ENCODE measurements at places on chromosomes 2 and 18. TPM values are rescaled to one million over a fixed set of nuclear protein-coding genes. Genes with fewer than 3 reads are reported as not detected.
A peak's percentile ranks its signal among the peaks of the same experiment; 100 is the strongest.

DNA sequence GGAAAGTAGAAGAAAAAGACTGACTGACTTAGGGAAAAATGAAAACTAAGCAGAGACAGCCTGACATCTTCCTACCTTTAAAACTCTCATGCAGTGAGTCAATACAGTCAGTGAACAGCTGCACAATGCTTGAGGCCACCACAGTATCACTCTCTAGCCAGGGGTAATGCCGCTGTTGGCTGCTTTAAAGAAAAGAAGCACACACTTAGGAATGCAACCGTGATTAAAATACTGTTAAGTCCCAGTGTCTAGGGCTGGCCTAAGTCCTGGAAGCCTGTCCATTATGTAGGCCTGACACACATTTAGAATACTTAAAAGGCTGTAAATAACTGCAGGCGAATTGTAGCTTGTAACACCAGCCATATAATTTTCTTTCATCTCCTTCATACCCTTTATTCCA lies 50.7 kb downstream of the SIGLEC15 start:
- DNase-seq = no peak

DNA sequence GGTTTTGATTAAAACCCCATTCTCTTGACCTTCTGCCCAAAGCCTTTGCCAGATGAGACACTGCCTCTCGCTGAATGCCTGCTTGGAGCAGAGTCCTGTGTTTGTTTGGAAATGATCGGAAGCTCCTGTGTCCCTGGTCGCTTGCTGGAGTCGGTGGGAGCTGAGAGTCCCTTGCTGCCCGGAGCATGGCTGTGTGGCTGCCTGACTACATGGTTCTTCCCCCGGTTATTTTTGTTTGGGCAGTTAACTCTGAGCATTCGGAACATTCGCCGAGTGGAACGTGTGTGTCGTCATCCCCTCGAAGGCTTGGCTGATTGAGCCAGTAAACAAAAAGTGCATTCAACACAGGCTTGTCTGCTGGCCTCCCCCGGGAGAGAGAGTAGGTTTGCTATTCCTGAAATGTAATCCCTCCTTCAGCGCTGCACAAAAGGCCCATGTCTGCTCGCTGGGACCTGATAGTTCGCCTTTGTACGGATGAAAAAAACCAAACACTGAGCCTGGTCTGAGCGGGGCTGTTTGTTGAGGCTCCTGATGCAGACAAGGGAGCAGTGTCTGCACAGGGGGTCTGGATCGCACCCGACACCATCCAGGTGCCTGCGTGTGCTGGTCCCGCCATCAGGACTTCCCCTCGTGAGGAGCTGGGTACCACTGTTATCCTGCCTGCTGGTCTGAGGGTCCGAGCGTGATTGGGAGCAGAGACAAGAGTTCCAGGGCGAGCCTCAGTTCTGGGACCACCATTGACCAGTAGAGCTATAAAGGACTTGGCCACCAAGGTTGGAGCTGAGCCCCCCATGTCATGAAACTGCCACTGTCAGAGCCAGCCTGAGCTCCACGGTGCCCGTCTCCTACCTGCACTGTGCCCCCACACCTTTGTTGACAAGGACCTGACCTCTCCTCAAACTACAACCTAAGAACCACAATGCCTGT lies 83.8 kb downstream of the AGAP1 start:
- peak; percentile 44 for DNase-seq

DNA sequence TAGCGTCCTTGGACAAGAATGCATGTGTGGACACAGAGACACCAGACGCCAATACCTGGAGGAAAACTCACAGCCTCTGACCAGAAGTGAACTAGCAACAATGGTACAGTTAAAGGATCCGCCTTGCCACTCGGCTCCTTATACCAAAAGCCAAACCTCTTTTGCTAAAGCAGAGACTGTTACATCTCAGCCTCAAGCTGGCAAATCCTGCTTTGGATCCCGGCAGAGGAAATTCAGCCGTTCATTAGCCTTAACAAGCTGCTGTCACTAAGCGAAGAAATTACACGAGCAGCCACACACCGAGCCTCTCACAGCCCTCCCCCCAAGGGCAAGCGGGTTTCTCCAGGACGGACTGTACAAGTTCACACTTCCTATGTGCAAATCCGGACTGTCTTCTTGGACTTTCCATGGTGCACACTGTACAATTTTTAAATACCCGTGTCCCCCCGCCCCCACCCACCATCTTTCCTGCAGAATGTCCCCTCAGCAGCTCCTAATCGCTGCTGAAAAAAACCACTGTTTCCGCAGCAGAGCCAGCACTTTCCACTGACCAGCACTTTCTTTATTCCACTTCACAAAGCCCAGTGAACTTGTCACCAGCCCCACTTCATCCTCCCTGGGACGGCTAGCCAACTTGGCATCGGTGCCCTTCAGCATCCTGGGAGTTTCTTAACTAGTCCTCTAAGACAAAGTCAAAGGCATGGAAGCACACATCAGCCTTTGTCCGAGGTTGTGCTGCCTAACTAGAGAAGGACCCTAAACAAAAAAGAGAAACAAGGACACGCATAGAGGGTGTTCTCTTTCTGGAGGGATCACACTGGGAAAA lies 1.5 kb downstream of the KLF7 start:
- peak; percentile 74 for DNase-seq

DNA sequence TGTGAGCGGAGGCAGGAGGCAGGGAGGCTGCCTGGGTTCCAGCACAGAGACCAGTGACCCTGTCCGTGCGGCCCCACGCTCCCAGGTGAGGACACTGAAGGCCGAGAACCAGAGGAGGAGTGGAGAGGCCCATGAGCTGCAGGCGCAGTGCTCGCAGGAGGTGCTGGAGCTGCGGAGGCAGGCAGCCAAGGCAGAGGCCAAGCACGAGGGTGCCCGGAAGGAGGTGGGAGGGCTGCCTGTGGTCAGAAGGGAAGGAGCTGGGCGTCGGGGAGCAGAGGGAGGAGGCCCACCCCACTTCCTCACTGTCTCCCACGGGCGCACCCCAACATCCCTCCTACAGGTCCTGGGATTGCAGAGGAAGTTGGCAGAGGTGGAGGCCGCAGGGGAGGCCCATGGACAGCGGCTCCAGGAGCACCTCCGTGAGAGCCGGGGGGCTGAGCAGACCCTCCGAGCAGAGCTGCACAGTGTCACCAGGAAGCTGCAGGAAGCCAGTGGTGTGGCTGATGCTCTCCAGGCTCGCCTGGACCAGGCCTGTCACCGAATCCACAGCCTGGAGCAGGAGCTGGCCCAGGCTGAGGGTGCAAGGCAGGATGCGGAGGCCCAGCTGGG lies 33.0 kb upstream of the SNED1 start:
- peak; percentile 72 for DNase-seq

GRCh38 chr18:50622320-50622719 lies 62.4 kb downstream of the MAPK4 start:
- no peak for DNase-seq

DNA sequence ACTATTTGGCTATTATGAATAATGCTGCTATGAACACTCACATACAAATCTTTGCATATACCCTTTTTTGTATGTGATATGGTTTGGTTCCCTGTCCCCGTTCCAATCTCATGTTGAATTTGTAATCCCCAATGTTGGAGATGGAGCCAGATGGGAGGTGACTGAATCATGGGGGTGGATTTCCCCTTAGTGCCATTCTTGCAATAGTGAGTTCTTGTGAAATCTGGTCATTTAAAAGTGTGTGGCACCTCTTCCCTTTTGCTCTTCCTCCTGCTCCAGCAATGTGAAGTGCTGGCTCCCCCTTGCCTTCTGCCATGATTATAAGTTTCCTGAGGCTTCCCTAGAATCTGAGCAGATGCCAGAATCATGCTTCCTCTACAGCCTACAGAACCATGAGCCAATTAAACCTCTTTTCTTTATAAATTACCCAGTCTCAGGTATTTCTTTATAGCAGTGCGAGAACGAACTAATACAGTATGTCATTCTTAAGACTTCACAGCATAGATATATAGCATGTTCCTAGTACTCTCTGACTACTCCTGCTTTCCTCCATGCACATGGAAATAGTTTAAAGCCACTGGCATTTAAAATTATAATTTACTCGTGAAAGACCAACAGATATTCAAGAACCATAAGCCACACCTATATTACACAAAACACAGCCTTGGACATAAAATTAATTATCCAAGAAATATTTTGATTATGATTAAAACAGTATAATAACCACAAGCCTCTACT lies 75.2 kb downstream of the COBLL1 start:
- no peak for DNase-seq

GRCh38 chr2:100761365-100761764 lies 58.6 kb upstream of the NPAS2 start:
- DNase-seq = no peak

The SOWAHC gene
- 1.7 TPM for total RNA-seq

GRCh38 chr2:181570059-181570458 lies 86.8 kb downstream of the CERKL start:
- DNase-seq = no peak

DNA sequence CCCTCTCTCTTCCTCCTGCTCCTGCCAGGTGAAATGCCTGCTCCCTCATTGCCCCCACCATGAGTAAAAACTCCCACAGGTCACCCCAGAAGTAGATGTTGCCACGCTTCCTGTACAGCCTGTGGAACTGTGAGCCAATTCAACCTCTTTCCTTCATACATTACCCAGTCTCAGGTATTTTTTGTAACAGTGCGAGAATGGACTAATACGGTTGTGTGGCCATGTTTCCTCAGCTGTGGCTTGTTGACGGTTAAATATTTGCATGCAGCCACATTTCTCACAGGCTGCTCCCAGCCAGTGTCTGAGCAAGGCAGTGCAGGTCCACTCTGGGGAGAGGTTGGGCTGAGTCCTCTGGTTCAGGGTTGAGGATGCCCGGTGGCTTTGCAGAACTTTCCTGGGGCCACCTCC lies 27.8 kb upstream of the COPS8 start:
- no peak for DNase-seq

- no peak for DNase-seq
These were observed 163.4 kb downstream of the MYCN start for GRCh38 chr2:16103614-16104314.

The STARD6 gene
- not detected for total RNA-seq

GRCh38 chr2:223633656-223634055 lies 31.5 kb upstream of the SCG2 start:
- DNase-seq = no peak

GRCh38 chr2:158750458-158751125 lies 44.5 kb upstream of the DAPL1 start:
- DNase-seq = no peak

GRCh38 chr2:15494877-15495276 lies 66.3 kb downstream of the NBAS start:
- DNase-seq = no peak

The SPOPL gene
- 13.8 TPM for total RNA-seq

DNA sequence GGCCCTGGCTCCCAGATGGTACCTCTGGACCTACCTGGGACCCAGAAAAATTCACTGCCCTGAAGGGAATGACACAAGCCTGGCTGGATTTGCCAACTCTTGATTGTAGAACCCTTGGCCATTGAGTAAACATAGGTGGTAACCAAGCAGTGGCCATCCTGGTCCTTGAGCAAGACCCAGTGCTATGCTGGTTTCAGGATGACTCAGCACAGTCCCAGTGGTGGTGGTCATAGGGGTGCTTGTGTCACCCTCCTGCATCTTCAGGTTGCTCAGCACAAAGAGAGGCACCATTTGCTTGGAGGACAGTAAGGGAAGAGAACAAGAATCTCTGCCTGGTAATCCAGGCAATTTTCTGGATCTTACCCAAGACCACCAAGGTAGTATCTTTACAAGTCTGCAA lies 52.9 kb downstream of the UPP2 start:
- DNase-seq = no peak

DNA sequence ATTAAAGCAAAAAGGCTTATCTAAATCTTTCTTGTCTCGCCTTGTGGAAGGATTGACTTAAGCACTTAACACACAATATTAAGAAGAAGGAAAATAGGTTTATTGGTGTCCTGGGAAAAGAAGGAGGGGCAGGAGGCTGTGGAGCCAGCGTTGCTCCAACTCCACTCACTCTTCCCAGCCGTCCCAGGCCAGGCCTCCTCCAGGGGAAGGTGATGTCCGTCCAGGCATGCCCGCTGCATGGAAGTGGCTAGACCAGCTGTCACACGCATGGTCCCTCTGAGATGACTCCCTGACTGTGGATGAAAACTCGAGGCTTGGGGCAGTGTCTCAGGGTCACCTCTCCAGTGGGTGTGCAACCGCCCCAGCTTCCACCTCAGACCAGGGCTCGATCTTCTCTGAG lies 281.1 kb downstream of the GALR1 start:
- no peak for DNase-seq

- DNase-seq = no peak
These were observed 39.7 kb downstream of the PID1 start for GRCh38 chr2:229231328-229231868.

DNA sequence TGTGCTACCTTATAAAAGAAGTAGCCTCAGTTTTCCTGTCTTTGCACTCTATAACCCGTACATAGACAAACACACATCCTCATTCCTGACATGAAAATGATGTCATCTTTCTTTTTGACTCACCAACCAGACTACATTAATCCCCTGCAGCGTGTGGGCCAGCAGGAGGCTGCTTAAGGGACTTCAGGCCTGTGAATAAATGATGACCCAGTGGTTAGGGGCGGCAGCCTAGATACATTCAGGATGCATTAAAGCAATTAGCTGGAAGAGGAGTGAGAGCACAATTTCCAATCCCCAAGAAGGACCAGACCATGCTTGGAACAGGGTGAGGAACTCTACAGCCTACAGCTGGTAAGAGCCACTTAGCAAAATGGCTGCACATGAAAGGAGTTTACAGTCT lies 57.3 kb upstream of the KLF7 start:
- DNase-seq = no peak

DNA sequence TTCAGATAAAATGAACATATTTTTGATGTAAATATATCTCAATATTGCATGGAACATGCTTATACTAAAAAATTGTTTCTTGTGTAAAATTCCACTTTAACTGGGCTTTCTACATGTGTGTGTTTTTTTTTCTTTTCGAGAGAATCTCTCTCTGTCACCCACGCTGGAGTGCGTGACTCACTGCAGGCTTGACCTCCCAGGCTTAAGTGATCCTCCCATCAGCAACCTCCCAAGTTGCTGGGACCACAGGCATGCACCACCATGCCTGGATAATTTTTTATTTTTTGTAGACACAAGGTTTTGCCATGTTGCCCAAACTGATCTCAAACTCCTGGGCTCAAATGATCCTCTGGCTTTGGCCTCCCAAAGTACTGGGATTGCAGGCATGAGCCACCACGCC lies 254.6 kb downstream of the LOXHD1 start:
- no peak for DNase-seq

DNA sequence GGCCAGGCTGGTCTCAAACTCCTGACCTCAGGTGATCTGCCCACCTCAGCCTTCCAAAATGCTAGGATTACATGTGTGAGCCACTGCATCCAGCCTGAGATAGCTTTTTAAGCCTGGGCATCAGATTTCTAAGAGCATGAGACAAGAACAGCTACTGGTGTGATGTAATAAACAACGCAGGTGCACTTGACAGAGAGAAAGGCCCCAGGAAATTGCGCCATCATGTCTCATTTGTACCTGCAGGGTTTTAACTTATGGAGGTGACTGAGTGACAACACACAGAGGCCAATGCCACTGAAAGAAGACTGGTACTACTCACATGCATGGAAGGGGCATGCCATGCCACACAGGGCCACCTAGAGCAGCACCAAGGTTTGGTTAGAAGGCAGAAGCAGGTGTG lies 209.4 kb downstream of the SP3 start:
- no peak for DNase-seq

The HOXD13 gene
- total RNA-seq = not detected

The LIMS3 gene
- total RNA-seq = 2.4 TPM

The COL3A1 gene
- 96.9 TPM for total RNA-seq

The MLPH gene
- total RNA-seq = 28.9 TPM

Measured in heart left ventricle (tissue), 16 donors.